ENCODE measurements at places on chromosomes 6 and 20. TPM values are rescaled to one million over a fixed set of nuclear protein-coding genes. Genes with fewer than 3 reads are reported as not detected.

- peaks cover 9% of the 10 kb centered on the region for H3K4me1 ChIP-seq
- no peaks in the 10 kb centered on the region for H3K36me3 ChIP-seq
- H3K4me3 ChIP-seq: no peak overlapping the region
- peaks cover 14% of the 10 kb centered on the region for H3K27me3 ChIP-seq
Measured at GRCh38 chr20:5919626-5920544, 30.4 kb downstream of the TRMT6 start.

DNA sequence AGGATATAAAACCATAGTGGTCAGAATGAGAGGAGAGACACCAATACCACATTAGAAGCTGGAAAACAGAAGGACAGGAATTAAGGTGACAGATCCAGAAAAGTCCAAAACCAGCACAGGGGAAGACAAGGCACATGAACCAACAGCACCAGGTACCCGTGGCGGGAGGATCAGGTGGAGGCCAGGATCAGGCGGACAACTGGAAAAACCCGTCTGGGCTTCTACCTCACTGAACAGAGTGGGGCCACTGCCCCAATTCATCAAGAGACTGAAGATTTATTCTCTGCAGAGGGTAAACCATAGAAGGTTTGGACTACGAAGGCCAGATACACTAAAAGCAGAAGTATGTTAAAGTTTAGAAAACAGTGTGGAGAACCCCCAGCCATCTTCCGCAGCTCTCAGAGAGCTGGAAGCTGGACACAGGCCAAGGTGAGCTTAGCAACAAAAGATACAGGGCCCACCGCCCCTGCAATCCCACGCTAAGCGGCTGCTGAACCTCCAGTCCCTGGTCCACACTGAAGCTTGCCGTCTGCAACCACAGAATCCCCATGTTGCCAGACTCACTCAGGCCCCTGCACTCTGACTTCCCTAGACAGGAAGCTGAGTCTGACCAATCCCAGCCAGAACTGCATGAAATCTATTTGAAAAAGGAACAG, 29.9 kb downstream of the ABHD12 start:
- no peaks in the 10 kb centered on the region for H3K27me3 ChIP-seq
- H3K36me3 ChIP-seq: no peaks in the 10 kb centered on the region
- H3K4me1 ChIP-seq: peaks cover 16% of the 10 kb centered on the region
- H3K27ac ChIP-seq: no peak overlapping the region

GRCh38 chr6:99282479-99283062, 66.9 kb downstream of the FAXC start:
- H3K4me3 ChIP-seq: no peak overlapping the region
- peaks cover 6% of the 10 kb centered on the region for H3K27me3 ChIP-seq
- H3K36me3 ChIP-seq: no peaks in the 10 kb centered on the region
- no peak for DNase-seq
- H3K27ac ChIP-seq: no peak overlapping the region
- H3K4me1 ChIP-seq: no peaks in the 10 kb centered on the region

GRCh38 chr6:32627831-32628230, 9.4 kb upstream of the HLA-DQA1 start:
- peaks cover 16% of the 10 kb centered on the region for H3K4me1 ChIP-seq
- H3K27me3 ChIP-seq: no peaks in the 10 kb centered on the region
- H3K27ac ChIP-seq: no peak overlapping the region
- no peaks in the 10 kb centered on the region for H3K36me3 ChIP-seq

- peak; percentile 8 for DNase-seq
- H3K4me1 ChIP-seq: peaks cover 47% of the 10 kb centered on the region
- peak overlapping the region; percentile 49 for H3K4me3 ChIP-seq
- peaks cover 10% of the 10 kb centered on the region for H3K36me3 ChIP-seq
Measured at GRCh38 chr6:131292145-131292938, 157.1 kb downstream of the AKAP7 start.

DNA sequence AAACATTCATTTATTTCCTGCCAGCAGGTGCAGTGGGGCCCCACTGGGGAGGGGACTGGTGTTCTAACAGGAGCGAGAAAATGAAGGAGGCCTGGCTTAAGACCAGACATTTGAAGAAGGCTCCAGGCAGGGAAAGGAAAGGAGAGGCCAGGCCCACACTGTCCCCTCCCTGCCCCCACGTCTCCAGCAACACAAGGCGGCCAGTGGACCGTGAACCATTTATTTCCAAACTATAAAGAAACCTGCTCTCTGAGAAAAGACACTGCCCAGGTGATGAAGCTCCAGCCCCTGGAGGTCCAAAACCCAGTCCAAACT, 41.4 kb upstream of the CDH22 start:
- H3K36me3 ChIP-seq: no peaks in the 10 kb centered on the region
- no peaks in the 10 kb centered on the region for H3K27me3 ChIP-seq
- no peak overlapping the region for H3K4me3 ChIP-seq
- no peak overlapping the region for H3K27ac ChIP-seq
- DNase-seq: no peak

GRCh38 chr6:113120582-113121285, 736.4 kb upstream of the MARCKS start:
- H3K36me3 ChIP-seq: no peaks in the 10 kb centered on the region
- no peaks in the 10 kb centered on the region for H3K27me3 ChIP-seq
- no peak overlapping the region for H3K27ac ChIP-seq
- DNase-seq: no peak
- H3K4me1 ChIP-seq: no peaks in the 10 kb centered on the region
- H3K4me3 ChIP-seq: no peak overlapping the region

DNA sequence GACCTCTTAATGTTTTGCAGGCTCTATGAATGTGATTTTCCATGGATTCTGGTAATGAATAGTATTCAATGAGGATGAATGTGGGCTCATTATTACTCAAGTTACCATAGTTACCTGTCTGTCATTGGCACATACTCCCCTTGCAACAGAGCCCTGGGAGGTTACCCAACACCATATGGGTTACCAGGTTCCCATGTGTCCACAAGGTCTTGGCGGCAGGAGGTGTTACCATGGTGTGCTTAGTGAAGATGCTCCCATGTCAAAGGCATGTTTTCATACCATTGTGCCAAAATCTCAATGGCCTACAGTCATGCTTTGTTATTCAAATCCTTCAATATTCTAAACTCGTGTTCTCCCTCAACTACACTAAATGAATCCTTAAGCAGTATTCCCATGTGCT, 232.5 kb downstream of the HDGFL1 start:
- no peak overlapping the region for H3K27ac ChIP-seq
- H3K36me3 ChIP-seq: no peaks in the 10 kb centered on the region
- H3K27me3 ChIP-seq: no peaks in the 10 kb centered on the region
- no peak for DNase-seq
- no peak overlapping the region for H3K4me3 ChIP-seq

- no peak for DNase-seq
- no peak overlapping the region for H3K4me3 ChIP-seq
- H3K36me3 ChIP-seq: no peaks in the 10 kb centered on the region
Measured at GRCh38 chr6:128532827-128533226, 12.4 kb upstream of the PTPRK start.

GRCh38 chr20:9926476-9926875, 87.6 kb upstream of the PAK5 start:
- no peak for DNase-seq
- H3K27me3 ChIP-seq: no peaks in the 10 kb centered on the region
- no peaks in the 10 kb centered on the region for H3K36me3 ChIP-seq
- no peak overlapping the region for H3K27ac ChIP-seq
- H3K4me1 ChIP-seq: no peaks in the 10 kb centered on the region

DNA sequence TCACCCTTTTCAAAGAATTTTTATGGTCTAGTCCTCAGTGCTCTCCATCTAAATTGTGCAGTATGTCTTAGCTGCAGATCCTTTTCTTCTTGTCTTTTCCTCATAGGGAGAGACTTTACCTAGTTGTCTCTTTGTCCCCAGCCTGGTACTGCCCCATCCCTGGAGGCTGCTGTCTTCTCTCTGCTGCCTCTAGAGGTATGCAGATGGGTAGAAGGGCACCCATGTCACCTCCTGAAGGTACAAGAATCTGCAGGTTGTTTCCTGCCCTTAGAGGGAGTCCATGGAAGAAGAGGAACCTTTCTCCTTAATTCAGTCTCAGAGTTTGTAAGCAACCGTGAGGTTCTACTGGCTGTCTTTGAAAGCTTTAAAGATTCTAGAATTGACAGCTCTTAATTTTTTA, 39.1 kb downstream of the MCM8 start:
- H3K27me3 ChIP-seq: no peaks in the 10 kb centered on the region
- no peak overlapping the region for H3K4me3 ChIP-seq
- no peak overlapping the region for H3K27ac ChIP-seq

DNA sequence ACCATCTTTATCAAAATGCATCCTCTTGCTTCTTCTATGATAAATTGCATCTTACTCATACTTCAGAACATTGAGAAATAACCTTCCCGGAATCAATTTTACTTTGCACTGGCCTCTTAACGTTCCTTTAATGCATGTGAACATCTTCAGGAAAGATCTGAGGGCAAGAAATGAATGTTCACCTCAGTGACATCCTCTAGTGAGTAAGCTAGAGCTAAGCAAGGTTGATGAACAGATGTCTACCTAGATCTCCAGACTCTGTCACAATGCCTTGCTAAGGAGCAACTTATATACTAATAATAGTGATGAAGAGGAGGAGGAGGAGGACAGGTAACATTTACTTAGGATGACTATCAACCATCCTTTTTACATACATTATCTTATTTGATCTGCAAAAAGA, 16.8 kb upstream of the HINT3 start:
- peaks cover 1% of the 10 kb centered on the region for H3K36me3 ChIP-seq
- H3K27me3 ChIP-seq: peaks cover 13% of the 10 kb centered on the region
- no peak for DNase-seq
- H3K27ac ChIP-seq: no peak overlapping the region
- no peak overlapping the region for H3K4me3 ChIP-seq

The TBX18 gene
- total RNA-seq: not detected

The KIF25 gene
- total RNA-seq: not detected

The NRSN1 gene
- total RNA-seq: not detected

The VWA7 gene
- 0.52 TPM for total RNA-seq

The OR2B6 gene
- not detected for total RNA-seq

The NEURL2 gene
- total RNA-seq: 5.9 TPM

The BACH2 gene
- 126 TPM for total RNA-seq

The WDR46 gene
- 53.3 TPM for total RNA-seq
